ENCODE measurements at places on chromosomes 5 and 9.

- DNase-seq, result no peak
Measured at GRCh38 chr9:109733690-109734089, 46.3 kb upstream of the PALM2AKAP2 start.

GRCh38 chr9:126844085-126844484, 16.4 kb upstream of the ZBTB34 start:
- DNase-seq, result no peak

DNA sequence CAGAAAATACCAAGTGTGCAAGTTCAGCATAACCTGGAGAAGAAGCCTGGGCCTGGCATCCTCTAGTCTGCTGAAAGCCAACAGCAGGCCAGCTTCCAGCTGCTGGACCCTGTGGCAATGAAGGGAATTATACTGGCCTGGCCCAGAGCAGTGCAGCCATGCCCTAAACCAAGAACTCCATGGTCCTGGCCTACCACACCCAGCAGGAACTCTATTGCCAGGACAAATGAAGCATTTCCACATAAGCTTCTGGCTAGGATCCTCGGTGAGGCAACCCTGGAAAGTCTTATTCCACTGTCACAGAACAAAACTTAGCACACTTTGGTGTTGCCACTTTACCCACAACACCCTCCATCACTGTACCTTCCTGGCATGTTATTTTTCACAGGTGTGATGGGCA, 35.5 kb downstream of the CDK5RAP2 start:
- no peak for DNase-seq

GRCh38 chr9:123419721-123420591, 64.0 kb downstream of the CRB2 start:
- no peak for DNase-seq

DNA sequence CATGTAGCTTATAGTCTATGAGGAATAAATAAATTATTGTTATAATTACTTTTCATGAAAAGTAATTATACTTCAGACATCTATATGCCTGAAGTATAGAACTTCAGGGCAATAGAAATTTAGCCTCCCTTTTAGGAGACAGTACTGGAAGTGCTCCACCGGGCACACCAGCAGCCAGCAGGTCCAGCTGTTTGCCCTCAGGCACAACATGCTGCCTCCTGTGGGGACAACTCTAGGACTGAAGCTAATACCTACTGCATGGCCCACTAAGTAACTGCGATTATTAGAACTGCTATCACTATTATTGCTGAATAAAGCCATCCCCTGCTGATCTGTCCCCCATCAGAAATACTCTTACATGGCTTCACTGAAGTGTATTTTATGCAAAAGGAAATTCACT, 329.6 kb downstream of the MED10 start:
- no peak for DNase-seq

- no peak for DNase-seq
Measured at GRCh38 chr9:114669961-114670360, 12.0 kb downstream of the TEX48 start.

All from WERI-Rb-1 (cell line).